ENCODE measurements at places on chromosomes 2 and 18.

DNA sequence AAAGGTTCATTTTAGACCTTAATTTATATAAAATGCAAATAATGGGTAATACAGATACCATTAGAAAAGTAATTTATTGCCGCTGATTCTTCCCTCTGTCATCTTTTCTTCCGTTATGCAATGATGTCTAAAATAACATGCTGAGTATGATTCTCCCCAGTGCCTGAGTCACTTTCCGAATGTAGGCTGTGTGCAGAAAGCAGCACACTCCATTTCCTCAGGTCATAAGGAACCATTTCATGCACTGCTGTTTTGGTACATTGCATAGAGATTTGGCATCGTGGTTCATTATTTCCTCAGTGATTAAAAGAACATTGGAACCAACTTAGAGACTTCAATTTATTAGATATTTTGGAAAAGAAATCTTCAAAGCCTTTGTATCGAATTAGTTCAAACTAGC is 173.5 kb downstream of the CDH2 start:
- DNase-seq: no peak

- DNase-seq: no peak
Observed at GRCh38 chr2:237919593-237919992, 47.2 kb upstream of the UBE2F start.

- DNase-seq: no peak
Observed at GRCh38 chr2:70657246-70657645, 103.6 kb upstream of the TGFA start.

GRCh38 chr18:24219561-24220317 is 80.9 kb downstream of the CABYR start:
- no peak for DNase-seq

DNA sequence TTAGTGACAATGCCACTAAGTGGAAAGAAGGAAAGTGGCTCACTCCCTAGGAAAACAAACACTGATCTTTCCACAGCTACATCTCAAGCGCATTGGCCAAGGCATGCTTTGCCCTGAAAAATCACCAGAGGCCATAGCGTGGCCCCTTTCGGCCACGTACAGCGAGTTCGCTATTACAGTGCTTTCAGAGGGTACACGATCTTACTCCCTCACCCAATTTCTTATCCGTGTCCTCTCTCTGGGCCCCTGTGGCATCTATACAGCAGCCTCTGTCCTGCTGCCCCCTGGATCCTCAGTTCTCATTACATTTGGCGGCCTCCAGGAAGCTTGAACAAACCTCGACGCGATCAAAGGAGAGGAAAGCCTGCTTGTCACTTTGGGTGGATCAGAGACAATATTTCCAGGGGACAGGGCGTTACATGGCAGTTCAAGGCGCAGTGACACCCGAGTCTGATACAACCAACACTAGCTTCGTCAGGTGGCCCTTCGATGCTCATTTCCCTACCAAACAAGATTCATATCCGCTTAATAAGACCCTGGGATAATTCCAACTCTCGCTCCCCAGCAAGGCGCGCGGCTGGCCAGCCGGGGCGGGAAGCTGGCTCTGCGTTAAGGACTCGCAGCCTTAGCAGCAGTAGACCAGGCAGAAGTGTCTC is 941 bp downstream of the SKOR2 start:
- DNase-seq: no peak

GRCh38 chr18:62621546-62621945 is 93.8 kb upstream of the PHLPP1 start:
- no peak for DNase-seq
